ENCODE measurements at places on chromosomes 1 and 21.

GRCh38 chr1:9726406-9726805 is 74.9 kb downstream of the PIK3CD start:
- no peak for DNase-seq

DNA sequence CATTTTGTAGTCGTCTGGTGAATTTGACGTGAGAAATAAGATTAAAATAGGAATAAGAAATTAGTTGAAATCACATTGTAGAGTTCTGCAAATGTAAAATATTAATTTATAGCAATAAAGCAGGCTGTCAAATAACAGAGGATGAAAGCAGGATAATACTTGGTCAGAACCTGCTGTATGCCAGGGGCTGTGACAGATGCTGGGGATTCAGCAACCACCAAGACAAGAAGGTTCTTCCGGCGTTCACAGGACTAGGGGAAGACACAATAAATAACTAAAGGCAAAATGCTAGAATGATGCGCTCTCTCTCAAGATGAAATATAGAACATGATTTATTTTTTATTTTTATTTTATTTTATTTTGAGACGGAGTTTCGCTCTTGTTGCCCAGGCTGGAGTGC is 6.8 kb upstream of the PARK7 start:
- DNase-seq: no peak

- peak; percentile 16 for DNase-seq
Measured at GRCh38 chr21:17343055-17343454, 169.8 kb upstream of the CXADR start.

DNA sequence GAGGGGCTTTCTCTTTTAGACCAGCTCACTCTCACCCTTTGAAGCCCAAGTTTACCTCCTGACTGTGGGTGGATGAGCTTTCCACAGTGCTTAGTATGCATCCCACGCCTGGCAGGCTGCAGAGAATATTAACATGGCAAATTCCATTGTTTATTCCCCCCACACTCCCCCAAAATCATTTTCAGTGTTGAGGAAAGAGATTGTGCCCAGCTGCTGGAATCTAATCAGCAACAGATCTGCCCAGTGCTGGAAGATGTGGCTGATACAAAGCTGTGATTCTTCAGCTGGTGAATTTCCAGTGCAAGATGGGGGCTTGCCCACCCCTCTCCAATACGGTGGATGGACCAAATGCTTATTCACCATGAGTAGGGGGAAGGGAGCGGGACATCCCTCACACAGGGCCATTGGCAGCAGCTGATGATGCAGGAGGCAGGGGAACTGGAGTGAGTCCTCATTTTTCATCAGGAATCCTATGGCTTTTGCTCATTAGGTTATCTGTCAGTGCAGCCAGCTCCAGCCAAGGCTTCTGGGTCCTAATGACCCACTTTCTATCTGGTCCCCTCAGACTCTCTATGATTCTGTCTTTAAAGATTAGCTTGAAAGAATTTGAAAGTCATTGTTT is 39.7 kb upstream of the KCNA3 start:
- no peak for DNase-seq

GRCh38 chr21:44797775-44798174 is 3.8 kb downstream of the UBE2G2 start:
- no peak for DNase-seq

DNA sequence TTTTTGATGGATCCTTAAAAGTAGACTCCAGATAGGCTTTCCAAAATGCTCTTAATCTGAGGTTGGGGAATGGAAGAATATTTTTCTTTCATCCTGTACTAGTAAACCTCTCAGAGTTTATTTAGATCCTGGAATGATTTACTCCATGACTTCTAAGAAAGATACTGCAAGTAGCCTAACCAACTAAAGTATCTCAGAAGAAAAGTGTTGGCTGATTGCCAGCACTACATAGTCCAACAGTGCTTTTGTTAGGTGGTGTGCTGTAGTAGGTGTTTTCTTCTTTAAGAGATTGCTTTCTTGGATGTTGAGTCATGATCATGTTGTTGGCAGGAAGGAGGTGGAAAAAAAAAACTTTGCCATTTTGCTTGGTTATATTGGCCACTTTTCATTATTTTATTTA is 119.8 kb downstream of the OSBPL9 start:
- no peak for DNase-seq

GRCh38 chr1:87219626-87220025 is 109.1 kb upstream of the LMO4 start:
- no peak for DNase-seq

Data from iPS DF 6.9 (cell line).